Amygdala (tissue), 56 donors: ENCODE measurements at places on chromosomes 5 and 9.
A peak's percentile ranks its signal among the peaks of the same experiment; 100 is the strongest.

DNA sequence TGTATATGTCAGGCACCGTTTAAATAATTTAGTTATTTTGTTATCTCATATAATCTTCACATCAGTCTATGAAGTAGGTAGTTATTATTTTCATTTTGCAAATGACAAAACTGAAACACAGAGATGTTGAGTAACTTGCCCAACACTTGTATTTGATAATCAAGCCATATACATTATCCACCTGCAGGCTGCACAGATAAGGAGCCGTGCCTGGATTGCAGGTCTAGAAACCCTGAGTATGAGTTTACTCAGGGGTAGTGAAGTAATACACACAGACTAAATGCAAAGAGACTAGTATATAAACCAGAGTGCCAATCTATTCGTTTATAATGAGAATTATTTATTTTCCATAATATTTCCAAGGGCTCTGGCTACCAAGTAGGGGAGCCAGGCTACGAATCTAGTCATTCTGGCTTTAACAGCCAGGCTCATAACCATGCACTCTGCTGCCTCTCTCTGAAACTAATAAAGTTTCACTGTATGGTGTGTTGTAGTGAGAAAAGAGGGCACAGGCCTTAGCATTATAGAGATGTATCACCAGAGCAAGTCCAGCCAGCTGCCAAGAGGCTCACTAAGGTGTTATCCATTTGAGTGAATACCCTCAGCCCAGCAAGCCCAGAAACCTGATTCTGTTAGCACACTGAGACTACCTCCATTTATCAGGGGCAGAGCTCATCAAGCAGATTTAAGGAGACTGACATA, 4.5 kb downstream of the HEMGN start:
- no peak for DNase-seq

- DNase-seq, result no peak
Measured at GRCh38 chr5:32314658-32315057, 1.9 kb upstream of the MTMR12 start.

GRCh38 chr9:426976-427375, 212.3 kb downstream of the DOCK8 start:
- no peak for DNase-seq

DNA sequence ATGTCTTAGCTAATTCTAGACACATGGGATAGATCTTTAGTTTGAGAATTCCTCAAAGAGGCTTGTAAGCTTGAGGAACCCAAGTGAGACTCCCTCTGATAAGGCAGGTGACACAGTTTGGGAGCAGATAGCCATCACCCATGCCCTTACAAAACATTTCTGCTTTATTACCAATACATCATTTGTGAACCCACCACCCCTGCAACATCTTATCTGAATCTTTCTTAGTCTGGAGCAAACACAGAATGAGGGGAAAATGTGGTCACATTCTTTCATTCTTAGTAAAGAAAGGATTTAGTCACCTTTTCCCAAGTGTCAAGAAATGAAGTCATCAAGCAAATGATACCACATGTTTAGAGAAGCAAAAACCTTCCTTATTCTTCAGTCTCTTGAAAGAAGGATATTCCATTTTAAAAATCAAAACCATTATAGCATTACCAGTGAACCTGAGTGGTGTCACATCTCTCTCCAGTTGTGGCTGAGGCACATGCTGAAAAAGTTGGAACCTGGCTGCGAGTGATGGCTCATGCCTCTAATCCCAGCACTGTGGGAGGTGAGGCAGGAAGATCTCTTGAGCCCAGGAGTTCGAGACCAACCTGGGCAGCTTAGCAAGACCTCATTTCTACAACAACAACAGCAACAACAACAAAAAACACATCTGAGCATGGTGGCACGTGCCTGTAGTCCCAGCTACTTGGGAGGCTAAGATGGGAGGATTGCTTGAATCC, 65.9 kb downstream of the PRKACG start:
- DNase-seq, result no peak

DNA sequence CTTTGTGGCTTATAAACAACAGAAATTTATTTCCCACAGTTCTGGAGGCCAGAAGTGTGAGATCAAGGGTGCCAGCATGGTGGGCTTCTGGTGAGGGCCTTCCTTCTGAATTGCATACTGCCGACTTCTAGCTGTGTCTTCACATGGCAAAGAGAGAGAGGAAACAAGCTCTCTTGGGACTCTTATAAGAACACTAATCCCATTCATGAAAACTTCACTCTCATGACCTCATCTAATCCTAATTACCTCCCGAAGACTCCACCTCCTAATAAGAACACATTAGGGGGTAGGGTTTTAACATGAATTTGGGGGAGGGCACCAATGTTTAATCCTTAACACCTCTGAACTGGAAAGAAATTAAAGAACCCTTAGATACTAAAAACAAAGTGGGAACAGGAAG, 75.9 kb upstream of the MINAR2 start:
- no peak for DNase-seq

DNA sequence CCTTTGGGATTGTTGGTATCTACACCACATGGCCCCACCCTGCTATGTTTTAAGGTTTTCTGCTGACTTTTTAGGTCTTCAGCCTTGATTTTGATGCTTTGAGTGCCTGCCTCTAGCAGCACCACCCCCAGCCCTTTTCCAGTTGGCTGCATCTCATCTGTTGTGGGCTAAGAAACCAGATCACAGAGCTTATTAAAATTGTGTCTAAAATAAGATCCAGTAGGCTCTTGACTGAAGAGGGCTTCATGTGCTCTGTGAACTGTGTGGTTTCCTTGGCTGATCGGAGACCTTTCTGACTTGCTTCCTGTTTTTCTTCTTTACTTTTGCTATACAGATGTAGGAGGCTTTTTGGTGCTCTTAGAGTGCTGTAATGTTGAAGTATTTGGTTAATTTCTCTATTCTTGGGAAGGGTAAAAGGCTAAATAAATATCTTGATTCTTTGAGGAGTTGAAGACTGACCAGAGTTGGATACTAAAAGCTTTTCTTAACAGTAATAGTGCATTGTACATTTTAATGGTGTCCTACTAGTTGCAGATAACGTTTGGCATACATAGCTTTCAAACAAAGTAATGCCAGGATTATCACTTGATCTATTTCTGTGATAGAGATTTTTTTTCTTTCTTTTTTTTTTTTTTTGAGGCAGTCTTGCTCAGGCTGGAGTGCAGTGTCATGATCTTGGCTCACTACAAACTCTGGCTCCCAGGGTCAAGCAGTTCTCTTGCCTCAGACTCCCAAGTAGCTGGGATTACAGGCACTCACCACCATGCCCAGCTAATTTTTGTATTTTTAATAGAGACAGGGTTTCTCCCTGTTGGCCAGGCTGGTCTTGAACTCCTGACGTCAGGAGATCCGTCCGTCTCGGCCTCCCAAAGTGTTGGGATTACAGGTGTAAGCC, 4.5 kb downstream of the UBE2D2 start:
- no peak for DNase-seq

DNA sequence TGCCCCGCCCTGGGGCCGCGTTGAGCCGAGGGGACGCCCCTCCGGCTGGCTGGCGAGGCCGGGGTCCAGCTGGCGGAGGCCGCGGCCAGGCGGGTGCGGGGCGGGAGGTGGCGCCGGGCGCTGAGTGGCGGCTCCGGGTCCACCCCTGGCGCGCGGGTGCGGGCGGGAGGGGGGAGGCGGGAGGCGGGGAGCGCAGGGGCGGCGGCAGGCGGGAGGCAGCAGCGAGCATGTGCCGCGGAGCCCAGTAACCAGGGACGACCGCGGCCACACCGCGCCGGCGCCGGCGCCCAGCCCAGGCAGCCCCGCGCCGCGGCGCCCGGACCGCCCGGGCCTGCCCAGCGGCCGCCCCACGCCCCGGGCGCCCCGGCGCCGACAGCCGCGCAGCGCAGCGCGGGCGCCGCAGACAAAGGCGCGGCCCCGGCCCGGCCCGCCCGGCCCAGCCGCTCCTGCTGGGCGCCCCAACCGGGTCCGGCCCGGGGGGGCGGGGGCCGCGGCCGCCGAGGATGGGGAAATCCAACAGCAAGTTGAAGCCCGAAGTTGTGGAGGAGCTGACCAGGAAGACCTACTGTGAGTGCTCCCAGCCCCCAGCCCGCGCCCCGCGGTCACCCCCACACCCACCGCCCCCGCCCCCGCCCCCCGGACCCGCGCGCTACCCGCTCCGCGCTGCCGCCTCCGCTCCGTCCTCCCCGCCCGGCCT, at the start of gene NCS1:
Gene NCS1 (plus strand): TSS at position 244 of the 697 bp plus-strand sequence. CDS start 260 bp downstream, at position 504.
- peak; percentile 68 for DNase-seq

GRCh38 chr5:1445689-1446601, 705 bp upstream of the SLC6A3 start:
- DNase-seq, result no peak

GRCh38 chr5:15844253-15844652, 335.3 kb downstream of the MARCHF11 start:
- DNase-seq, result no peak
